WTC11 (cell line): ENCODE measurements at places on chromosomes 7 and 10.
A peak's percentile ranks its signal among the peaks of the same experiment; 100 is the strongest.

DNA sequence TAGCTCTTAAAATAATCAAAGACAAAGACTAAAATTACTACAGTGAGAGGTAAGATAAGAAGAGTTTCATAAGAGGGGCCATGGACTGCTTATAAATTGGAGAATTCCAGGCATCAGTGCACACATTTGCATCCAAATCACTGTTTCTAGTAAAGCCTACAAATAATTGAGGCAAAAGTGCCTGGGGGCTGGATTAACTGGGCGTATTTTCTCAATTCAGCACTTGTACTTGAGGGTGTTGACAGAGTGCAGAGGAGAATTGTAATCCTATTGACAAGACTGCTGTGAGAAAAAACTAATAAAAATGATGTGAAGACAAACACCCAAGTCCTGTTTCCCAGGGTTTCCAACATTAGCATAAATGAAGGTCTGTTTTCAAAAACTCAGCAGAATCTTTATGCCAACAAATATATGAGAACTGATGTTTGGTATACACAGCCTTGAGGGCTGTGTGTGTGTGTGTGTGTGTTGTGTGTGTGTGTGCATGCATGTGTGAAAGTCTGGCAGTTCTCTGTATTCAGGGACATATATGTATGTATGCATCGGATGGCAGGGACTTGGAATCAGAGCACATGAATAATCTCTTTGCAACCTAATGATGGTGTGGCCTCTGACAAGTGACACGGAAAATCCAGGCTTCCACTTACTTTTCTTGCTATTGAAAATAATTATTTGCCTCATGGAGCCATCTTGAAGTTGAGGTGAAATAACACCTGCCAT, 182.1 kb upstream of the CDC14C start:
- DNase-seq = no peak

GRCh38 chr7:25358926-25359325, 130.6 kb upstream of the NPVF start:
- DNase-seq = no peak

- no peak for DNase-seq
Observed at GRCh38 chr7:131231381-131232220, 96.1 kb upstream of the MKLN1 start.

DNA sequence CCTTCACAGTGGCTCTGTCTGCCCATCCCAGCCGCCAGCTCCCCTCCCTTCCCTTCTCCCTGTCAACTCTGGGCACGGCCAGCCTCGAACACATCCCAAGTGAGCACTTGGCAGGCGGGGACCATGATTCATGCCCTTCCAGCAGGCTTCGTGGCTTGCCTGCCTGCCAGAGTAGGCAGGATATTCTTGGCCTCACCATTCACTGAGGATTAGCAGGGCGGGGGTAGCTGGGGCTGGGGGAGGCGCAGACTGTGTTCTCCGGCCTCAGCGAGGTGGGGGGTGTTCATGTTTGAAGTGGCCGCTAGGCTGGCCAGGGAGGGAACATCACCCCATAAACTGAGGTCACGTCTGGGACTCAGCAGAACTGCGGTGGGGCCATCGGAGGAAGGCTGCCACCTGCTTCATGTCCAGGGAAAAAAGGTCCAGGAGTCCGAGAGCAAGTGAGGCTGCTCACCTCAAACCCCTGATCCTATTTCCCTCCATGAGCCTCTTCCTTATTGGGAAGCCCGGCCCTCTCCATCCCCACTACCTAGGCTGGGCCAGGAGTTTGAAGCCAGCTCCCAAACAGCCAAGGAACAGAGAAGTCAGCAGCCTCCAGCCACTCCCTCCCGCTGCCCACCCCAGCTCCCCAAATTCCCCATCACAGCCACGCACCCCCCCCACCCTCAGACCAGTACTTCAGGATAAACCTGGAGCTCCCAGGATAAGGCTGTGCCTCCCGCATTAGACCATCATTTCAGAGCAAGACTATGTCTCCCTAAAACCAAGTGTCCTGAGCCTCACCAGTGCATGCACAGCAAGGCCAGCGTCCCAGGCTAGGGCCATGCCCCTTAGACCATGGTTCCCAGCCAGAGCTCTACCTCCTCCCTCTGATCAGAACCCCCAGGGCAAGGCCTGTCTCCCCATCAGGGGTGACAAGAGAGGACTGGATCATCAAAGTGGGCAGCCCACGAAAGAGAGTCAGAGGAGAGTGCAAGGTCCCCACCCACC, 42.8 kb upstream of the RABGEF1 start:
- DNase-seq = no peak

GRCh38 chr7:116547347-116547746, 22.5 kb downstream of the CAV1 start:
- DNase-seq = no peak

GRCh38 chr10:6843481-6843881, 263.4 kb upstream of the PRKCQ start:
- no peak for DNase-seq

DNA sequence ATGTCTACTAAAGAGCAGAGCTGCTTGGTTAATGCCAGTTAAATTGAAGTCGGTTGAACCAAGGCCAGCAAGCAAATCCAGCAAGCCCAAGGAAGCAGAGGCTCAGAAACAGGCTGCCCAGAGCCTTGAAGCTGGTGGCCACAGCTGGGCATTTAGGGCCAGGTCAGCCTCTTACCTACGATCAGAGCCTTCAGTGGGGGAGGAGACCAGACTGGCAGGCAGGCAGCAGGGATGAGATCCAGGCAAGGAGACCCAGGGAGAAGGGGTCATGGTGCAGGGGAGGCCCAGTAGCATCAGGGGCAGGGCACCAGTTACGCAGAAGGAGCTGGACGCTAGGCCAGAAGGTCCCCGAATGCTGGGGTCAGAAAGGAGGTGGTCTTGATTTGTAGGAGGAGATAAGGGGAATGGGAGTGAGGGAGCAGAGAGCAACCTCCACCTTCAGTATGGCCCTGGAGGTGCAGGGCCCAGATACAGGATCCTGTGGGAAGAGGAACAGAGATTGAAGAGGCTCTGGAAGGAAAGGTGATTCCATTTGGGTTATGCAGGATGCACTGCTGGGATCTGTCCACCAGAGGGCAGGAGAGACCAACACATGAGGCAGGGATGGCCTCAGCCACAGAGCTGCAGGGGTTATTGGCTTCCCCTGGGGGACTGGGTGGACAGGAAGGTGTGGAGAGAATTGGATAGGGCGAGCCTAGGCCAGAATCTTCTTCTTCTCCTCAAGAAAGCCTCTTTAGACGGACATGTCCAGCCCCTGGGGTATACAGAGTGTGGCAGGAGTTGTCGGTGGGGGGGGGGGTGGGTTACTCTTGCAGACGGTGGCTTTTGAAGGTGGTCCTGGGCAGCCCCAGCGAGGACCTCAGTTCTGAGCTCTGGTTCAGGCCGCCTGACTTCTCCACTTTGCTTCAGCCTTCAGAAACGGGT, 132.6 kb upstream of the PODXL start:
- peak; percentile 91 for DNase-seq

- peak; percentile 66 for DNase-seq
Observed at GRCh38 chr7:132614428-132615318, 38.4 kb upstream of the PLXNA4 start.

DNA sequence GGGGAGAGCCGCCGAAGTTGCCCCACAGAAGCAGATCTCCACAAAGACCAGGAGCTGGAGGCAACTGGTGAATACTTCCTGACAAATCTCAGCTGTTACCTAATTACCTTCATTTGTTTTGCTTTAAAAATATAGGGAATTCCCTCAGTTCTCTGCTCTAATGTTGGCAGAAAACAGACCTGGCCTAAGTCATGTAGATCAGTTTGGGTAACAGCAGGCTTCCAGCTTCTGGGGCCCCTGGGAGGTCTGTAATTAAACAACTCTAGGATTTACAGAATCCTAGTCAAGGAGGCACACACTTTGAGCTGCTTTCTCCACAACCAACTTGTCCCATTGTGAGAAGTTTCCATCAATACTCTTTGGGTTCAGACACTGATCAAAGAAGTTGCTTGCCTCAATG, 123.4 kb downstream of the HTR7 start:
- no peak for DNase-seq

DNA sequence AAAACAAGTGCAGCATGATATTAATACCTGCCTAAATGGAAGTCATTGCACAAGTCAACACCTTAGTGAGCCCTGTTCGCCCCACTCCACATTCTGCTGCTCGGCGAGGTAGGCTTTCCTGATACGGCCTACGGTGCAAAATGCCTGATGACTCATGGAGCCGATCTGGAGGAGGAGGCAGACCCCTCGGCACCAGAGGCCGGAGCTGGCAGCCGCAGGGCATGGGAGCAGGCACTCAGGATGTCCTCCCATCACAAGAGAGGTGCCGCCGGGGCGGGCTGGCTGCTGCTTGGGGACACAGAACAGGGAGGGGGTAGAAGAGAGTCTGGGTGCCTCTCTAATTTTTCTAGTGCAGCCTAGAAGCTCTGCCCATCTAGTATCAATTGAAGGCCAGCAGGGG, 418.5 kb upstream of the MGMT start:
- no peak for DNase-seq

- DNase-seq = no peak
Observed at GRCh38 chr10:30870896-30871295, 160.8 kb downstream of the ZNF438 start.

DNA sequence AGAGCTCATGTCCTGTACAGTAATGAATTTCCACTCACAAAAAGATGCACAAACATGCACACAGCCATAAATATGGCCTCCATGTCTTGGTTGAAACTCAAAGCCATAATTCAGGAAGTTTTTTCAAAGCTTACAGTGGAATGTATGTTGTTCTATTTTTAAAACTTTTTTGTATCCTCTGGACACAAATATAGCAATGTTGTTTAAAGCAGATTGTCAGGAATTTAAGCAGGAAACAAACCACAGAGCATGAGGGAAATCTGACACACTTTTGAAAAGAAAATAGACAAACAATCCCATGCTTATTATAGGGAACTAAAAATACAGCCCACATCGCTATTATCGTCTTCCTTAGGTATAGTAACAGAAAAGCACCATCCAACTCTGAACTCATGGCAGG, 21.5 kb downstream of the LRRN3 start:
- DNase-seq = no peak

GRCh38 chr10:66999762-67000545, 74.1 kb downstream of the LRRTM3 start:
- DNase-seq = no peak

- no peak for DNase-seq
Observed at GRCh38 chr7:51587604-51588003, 271.0 kb upstream of the COBL start.

- DNase-seq = peak; percentile 27
Observed at GRCh38 chr7:636396-636795, 90.1 kb upstream of the DNAAF5 start.

DNA sequence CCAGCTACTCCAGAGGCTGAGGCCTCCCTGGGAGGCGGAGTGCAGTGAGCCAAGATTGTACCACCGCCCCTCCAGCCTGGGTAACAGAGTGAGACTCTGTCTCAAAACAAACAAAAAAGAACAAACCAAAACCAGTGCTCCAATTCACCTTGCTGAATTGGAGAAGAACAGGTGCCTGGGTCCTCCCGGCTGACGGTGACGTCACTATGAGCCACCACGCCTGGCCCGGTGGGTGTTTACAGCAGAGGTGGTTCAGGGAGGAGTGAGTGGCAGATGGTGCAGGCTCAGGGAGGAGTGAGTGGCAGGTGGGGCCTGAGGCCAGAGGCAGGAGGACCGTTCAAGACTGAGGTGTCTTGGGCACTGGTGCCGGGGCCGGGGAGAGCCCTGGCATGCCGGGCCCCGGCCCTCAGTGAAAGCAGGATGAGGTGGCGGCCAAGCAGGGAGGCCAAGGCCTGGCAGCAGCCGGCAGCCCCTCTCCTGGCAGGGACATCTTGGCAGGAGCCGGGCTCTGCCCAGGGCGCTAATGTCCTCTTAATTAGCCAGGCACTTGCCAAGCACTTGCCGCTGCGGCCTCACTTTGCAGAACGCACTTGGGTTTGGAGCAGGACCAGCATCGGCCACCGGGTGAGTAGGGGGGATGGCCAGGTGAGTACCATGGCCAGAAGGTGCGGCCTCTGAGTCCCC, 162.8 kb upstream of the TNRC18 start:
- no peak for DNase-seq

GRCh38 chr7:99210265-99210970, 2.5 kb upstream of the KPNA7 start:
- DNase-seq = no peak

- no peak for DNase-seq
Observed at GRCh38 chr10:132349766-132350165, 17.8 kb downstream of the LRRC27 start.

- no peak for DNase-seq
Observed at GRCh38 chr10:74190494-74190893, 39.5 kb downstream of the ADK start.

DNA sequence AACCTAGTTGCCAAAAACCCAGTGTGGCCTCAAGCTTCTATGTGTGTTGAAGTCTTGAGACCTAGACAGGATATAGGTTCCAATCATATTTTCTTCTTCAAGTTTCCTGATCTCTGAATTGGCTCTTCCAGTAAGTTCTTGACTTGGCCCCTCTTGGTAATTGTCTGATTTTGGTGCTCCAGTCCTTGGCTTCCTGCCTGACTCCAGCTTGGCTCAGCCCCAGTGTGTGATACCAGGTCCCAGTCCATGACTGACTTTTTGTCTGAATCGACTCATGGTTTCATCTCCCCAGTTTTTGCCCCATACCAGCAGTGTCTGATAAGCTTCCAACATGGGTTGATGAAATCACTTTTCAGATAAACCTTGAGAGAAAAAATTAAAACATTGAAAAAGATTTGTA, 72.3 kb downstream of the FAS start:
- DNase-seq = no peak

- DNase-seq = no peak
Observed at GRCh38 chr7:24129597-24129996, 154.4 kb upstream of the NPY start.
